Effector memory CD4-positive, alpha-beta T cell (primary cell): ENCODE measurements at places on chromosomes 12 and 14.

DNA sequence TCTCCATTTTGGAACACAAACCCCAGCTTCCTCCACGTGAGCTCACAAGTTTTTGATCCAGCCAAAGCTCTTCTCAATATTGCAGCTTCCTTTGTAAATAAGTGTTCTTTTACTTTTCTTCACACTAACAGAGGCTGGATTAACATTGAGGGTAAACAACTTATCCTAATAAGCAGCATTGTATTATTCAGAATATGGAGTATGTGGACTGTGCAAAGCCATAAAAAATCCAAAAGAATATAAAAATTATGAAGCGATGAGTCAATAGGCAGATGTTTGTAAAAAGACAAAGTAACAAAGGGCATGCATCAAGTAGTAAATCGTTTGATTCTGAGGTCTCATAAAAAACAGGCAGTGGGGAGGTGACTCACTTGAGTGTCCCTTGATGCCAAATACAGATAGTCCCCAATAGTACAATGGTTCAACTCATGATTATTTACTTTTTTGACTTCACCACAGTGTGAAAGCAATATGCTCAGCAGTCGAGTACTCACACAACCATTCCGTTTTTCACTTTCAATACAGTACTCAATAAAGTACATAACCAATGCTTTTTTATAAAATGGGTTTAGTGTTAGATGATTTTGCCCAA lies 23.1 kb upstream of the KCNK10 start:
- no peak for DNase-seq

DNA sequence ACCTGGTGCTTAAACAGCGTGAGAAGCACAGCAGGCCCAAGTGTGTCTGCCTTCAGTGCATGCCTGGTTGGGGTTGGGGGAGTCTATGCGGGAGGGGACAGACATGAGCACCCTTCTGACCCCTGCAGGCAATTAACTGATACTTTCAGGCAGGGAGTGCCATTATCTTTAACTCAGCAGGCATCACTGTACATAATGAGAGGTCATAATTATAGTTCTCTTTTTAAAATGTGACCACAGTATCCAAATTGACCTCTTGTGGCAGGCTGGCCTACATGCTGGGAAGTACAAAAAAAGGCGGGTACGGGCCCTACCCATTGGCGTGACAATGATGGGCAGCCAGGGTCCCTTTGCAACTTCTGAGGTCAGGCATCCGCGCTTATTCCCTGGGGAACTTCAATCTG lies 209.1 kb downstream of the FOXN3 start:
- DNase-seq = no peak

- no peak for DNase-seq
Observed at GRCh38 chr12:93857279-93857938, 180.2 kb downstream of the CRADD start.

- DNase-seq = no peak
Observed at GRCh38 chr14:55713486-55713885, 133.5 kb downstream of the KTN1 start.

GRCh38 chr12:50101663-50102062 lies 2.1 kb upstream of the GPD1 start:
- no peak for DNase-seq

DNA sequence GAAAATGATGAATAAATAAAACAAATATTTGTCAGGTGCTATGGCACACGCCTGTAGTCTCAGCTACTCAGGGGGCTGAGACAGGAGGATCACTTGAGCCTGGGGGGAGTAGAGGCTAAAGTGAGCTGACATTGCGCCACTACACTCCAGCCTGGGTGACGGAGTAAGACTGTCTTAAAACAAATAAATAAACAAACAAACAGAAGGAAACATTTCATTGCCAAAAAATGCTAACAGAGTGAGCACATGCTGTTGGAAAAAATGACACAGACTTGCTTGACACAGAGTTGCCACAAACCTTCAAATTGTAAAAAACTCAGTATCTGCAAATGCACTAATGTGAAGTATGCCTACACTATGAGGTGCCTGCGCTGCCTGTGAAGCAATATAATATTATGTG lies 50.8 kb upstream of the AP4S1 start:
- no peak for DNase-seq
